Psoas muscle (tissue), 8 donors: ENCODE measurements at places on chromosomes 5 and 9.

DNA sequence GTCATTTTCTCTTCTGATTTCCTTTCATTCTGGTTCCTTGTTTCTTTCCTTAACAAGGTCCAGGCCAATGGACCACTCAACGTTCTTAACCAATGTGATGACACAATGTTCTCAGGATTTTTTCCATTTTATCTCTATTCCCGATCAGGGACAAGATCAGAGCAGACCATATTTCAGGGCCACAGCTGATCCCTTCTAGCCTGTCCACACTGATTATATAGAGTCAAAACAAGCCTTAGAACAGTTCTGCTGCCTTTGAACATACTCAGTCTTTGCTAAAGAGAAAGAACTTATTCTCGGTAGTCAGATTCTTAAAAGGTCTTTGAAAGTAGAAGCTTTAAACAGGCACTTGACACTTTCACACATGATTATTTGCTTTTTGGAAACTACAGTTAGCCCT is 188.4 kb downstream of the ADAMTSL1 start:
- no peak for DNase-seq

- no peak for DNase-seq
Observed at GRCh38 chr5:146732962-146733361, 145.6 kb downstream of the PPP2R2B start.

GRCh38 chr9:38089387-38090165 is 20.5 kb upstream of the SHB start:
- no peak for DNase-seq

- no peak for DNase-seq
Observed at GRCh38 chr9:120718316-120718715, 4.0 kb upstream of the MEGF9 start.

- no peak for DNase-seq
Observed at GRCh38 chr5:16061163-16061562, 118.4 kb downstream of the MARCHF11 start.

- no peak for DNase-seq
Observed at GRCh38 chr5:100855937-100856430, 47.1 kb downstream of the ST8SIA4 start.

DNA sequence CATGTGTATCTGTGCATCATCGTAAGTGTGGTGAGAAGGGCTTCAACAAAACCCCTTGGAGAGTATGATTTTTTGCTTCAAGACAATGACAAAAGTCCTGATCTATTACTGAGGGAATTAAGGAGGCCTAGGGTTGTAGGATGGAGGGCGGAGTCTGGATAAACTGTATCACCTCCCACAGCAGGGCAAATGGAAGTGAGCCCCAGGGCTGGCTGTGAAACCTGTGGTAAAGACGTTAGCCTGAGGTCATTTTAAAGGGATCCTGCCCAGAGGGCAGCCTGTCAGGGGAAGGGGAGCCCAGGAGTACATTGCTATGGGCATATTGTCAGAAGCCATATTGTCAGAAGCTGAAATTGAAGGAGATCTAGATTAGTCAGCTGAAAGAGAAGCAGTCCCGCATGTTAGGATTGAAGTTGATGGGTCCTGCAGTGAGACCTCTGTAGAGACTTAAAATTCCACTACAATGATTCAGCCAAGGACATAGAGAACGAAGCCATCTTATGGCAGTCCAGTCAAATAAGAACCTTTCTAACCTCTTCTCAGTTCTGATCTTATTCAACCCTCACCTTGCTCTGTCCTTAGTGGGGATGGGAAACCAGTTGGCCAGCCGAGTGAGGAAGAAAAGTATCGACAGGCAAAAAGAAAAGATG is 26.9 kb downstream of the ADGRV1 start:
- no peak for DNase-seq

- no peak for DNase-seq
Observed at GRCh38 chr9:123445116-123445515, 89.1 kb downstream of the CRB2 start.

GRCh38 chr5:58885260-58885659 is 302.4 kb downstream of the RAB3C start:
- no peak for DNase-seq

GRCh38 chr5:86838083-86838482 is 220.3 kb downstream of the COX7C start:
- DNase-seq = no peak

DNA sequence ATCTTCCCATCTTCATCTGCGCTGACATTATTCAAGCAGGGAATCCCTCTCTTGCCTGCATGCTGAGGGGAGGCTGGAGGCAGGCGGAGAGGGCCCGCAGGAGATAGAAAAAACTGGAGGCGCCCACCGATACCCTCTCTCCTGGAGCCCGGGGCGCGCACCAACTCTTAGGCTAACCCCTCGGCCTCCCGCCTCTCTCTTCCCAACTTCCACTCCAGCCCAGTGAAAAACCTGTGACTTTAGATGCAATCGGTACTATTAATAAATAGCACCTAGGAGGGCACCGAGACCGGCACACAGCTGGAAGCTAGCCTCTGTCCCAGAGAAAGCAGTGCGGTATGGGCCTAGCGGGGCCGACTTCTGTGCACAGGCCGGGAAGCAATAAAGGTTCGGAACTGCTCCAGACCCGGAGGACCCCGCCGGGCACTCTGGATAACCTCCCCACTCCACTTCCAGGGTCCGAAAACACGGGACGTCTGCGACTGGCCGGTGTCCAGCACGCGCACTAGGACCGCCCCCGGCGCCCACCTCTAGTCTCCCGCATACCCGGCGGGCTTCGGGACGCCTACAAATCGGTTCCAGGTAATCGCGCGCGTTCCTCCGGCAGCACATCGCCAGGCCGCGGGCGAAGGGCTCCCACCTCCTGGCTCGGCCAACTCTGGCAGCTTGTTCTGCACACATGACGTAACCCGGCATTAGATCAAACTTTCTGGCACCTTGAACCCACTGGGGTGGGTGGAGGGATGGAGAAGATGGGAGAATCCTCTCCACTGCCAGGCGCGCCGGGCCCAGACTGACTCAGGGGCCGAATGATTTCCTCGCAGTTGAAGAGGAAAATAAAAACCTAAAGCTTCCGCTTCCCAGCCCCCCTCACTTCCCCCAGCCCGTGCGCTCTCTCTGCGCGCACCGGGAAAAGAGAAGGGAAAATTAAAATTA is 1.4 kb downstream of the EFNA5 start:
- peak; percentile 51 for DNase-seq

- no peak for DNase-seq
Observed at GRCh38 chr9:4654538-4654937, 7.6 kb upstream of the PLPP6 start.

DNA sequence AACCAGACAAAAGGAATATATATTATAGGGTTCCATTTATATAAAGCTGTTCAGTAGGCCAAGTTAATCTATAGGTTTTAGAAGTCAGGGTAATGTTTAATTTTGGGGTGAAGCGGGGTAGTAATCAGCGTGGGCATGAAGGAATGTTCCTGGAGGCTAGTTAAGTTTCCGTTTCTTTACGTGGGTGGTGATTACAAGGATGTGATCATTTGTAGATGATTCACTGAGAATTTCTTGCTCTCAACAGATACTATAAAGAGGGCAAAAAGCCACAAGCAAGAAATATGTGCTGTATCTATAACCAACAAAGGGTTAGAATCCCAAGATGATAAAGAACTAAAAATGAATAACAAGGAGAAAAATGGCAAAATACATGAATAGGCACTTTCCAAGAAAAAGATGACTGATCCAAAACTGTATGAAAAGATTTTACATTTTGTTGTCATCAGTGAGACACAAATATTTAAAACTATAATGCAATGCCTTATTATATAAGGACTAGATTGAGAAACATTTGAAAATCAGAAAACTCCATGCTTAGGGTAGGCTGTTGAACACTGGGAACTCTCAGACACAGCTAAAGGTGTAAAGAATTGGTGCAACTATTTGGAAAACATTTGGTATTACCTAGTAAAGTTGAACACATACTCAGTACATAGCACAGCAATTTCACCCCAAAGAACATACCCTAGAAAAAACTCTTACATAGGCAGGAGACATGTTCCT is 224.3 kb upstream of the S1PR3 start:
- no peak for DNase-seq

GRCh38 chr5:140324617-140325241 is 21.7 kb downstream of the HBEGF start:
- DNase-seq = no peak

GRCh38 chr5:150804388-150804787 is 25.8 kb downstream of the SMIM3 start:
- DNase-seq = no peak

- no peak for DNase-seq
Observed at GRCh38 chr9:69762527-69762926, 2.7 kb upstream of the PTAR1 start.

DNA sequence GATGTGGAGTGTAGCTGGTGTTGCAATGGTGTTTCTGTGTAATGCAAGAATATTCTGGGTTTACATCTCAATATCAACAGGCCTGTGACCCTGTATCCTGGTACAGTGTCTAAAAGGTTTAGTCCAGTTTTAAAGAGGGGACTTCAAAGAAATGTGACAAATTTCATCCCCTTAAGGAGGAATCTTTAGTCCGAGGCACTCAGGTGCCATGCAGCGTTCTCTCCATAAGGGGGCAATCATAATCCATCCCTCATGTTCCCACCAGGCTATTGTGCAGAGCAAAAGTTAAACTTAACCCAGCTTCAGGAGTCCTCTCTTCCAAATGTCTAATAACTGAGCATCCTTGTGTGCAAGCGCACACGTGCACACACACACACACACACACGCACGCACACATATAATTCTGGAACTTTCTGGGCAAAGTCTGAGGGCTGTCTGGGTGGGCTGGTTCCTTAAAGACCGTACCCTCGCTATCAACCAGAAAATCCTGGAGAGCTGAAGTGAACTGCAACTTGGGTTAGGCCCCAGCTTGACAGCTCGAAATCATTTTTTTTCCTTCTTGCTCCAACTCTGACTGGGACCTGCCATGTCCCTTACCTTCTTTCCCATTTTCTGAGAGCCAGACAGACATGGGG is 46.0 kb downstream of the CRB2 start:
- DNase-seq = no peak

DNA sequence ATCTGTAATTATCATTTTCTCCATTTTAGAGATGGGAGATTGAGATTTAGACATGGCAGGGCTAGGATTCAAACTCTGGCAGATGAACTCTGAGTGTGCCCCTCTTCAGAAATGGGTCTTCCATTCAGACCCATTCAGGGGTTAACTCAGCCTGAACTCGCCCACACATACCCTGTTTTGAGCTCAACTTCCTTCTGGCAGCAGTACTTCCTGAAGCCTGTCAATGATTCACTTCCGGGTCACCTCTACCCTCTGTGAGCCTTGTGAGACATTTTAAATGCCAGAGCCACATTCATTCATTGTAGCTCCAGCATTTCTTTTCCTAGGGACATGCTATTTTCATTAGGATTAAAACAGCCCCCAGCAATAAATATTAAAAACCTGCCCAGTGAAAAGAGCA is 209.3 kb upstream of the SLC24A2 start:
- no peak for DNase-seq

DNA sequence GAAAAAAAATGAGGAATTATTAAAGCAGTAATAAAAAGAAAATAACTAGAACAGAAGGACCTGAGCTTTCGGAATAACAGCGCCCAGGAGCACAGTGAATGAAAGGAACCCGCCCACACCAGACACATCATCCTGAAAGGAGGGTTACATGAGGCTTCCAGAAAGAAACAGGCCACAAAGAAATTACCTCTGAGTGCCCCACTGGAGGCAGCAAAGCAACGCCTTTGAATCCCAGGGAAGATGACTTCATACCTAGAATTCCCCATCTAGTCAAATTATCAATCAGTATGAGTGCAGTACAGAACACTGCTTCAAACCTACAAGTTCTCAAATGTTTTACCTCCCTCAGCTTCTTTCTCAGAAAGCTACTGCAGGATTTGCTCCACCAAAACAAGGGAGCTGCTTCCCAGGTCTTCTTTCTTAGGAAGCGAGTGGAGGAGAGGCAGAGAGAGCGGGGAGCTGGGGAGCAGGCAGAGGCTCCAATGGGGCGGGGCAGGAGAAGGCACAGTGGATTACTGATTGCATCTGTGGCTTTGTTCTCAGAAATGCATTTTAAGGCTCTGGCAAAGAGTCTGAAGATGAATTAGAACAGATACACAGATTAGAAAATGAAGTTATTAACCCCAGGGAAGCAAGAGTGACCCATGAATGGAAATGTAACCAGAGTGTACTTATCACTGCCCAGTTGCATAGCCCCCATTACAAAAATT is 87.1 kb downstream of the SEMA4D start:
- DNase-seq = no peak

GRCh38 chr5:16461026-16461425 is 4.6 kb downstream of the ZNF622 start:
- DNase-seq = no peak

DNA sequence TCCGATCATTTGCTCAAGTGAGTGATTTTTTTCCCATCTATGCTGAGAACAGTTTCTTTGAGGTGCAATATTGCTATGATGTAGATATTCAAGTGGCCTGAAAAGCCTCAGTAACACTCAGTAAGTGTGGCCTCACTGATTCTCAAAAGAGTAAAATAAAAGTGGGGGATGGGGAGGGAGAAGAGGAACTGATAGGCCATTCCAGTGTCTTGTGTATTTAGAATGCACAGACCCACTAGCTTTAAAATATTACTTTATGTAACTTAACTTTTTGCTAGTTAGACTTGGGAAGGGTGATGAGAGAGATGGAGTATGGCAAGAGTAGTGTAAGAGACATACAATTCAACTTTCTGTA is 79.5 kb upstream of the ZNF608 start:
- DNase-seq = no peak

- DNase-seq = peak; percentile 59
Observed at GRCh38 chr9:136902259-136902821, 16.0 kb downstream of the TRAF2 start.

GRCh38 chr9:76855015-76855414 is 50.9 kb downstream of the PRUNE2 start:
- no peak for DNase-seq

DNA sequence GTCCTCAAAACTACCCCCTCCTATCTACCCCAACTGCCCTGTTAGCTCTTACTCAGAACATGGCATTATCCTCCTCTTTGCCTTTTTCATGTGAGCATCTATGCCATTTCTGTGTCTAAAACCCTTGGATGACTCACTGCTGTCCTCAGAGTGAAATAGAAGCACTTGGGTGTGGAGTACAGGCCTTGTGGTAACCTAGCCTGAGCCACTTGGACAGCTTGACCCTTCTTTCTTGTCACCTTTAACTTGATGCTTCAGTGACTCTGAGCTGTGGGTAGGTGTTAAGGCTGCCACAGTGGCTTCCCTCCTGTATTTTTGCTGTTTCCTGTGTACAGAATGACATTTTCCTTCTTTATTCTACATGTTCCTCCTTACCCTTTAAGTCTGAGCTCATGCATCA is 391.4 kb downstream of the SH3GL2 start:
- no peak for DNase-seq

- DNase-seq = no peak
Observed at GRCh38 chr5:145124806-145125205, 710.3 kb downstream of the PRELID2 start.
